ENCODE measurements at places on chromosomes 11 and 22.

- DNase-seq: no peak
Measured at GRCh38 chr22:42855211-42855610, 1.9 kb downstream of the ARFGAP3 start.

- no peak for DNase-seq
Measured at GRCh38 chr11:8318536-8318935, 54.9 kb upstream of the LMO1 start.

DNA sequence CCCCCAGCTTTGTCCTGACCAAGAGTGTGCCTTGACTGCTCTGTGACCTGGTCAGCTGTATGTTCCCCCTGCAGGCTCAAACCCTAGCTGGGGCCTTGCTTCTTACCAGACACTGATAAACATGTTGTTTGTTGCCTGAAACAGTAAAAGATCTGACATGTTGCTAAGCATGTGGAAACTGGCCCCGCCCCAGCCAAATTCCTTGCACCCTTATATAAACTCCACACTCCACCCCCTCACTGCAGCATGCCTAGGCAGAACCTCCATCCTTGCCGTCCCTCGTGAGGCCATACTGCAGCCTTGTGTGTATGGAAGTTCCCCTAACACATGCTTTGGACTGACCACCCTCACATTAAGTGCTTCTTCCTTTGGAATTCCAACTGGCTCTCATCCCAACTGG lies 27.3 kb downstream of the LRRC74B start:
- DNase-seq: no peak

DNA sequence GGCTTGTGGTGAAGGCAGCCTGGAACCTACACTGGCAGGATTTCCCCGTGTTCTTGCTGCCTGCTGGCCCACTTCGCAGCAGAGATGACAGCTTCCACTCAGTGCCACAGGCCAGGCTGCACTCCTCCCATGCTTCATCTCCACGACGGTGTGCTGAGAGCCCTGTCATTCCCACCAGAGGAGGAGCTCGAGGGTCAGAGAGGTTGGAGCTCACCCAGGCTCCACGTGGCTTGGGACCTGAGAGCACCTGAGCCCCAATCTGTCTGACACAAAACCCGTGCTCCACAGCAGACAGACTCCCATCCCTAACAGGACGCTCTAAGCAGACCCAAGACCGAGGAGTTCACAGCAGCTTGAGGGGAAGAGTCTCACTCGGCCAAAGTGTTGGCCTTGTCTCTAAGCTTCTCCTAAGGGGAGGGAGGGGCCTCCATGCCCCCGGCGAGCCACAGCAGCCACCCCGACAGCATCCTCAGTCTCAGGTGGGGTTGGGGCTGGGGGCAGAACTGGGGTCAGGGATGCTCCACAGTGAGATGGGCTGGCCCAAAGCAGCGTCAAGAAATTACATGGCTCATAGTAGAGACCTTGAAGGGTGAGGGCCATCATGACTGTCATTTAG lies 10.7 kb downstream of the LRFN4 start:
- DNase-seq: no peak

DNA sequence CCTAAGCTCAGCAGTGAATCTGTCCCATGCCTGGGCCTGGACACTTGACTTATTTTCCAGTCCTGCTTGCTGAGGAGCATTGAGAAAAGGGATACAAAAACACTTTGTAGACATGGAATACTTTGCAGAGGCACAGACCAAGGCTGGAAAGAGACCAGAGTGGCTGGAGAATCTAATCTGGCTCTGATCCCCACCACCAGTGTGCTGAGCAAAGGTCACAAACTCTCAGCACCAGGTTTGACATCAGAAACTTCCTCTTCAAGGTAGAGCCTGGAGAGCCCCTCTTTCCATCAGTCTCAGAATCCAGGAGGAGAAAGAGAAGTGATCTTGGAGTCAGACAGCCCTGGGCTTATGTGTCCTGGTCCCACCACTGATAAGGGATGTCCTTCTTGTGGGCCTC lies 53.5 kb downstream of the ISX start:
- DNase-seq: no peak

DNA sequence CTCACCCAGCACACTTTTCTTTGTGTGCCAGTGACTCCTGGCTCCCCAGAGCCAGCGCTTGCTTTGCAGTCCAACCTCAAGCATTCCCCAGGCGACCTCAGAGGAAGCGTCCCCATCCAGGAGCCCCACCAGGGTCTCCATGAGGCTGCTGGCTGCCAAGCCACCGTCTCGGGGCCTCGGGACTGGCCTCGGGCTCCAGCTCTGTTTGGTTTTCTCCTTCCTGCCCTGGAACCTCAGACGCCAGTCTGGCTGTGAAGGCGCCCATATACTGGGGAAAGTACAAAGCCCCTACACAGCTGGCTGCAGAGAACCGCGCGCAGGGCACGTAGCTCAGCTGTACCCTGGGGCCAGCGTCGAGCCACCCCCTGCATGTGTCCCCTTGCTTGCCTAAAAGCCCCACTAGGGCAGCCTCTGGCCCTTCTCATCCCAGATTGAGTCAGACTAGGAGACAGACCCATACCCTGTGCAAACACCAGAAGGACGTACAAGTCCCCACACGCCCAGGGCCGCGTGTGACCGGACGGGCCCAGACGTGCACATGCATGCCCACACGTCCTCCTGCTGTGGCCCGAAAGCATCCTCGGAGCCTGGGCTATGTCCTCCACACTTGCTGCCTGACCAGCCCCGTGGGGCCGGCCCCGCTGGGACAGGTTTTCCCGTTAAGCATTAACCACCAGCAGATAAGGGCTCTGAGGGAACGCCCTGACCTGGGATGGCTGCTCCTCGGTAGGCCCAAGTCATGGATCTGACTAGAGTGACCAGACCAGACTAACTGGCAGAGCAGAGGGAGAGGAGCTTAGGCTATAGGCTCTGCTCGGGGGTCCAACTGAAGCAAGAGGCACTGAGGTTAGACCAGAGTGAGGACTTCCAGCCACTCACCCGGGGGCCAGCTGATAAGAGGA lies 4.2 kb upstream of the SYT8 start:
- no peak for DNase-seq

GRCh38 chr11:15117751-15118150 lies 3.0 kb downstream of the INSC start:
- no peak for DNase-seq

DNA sequence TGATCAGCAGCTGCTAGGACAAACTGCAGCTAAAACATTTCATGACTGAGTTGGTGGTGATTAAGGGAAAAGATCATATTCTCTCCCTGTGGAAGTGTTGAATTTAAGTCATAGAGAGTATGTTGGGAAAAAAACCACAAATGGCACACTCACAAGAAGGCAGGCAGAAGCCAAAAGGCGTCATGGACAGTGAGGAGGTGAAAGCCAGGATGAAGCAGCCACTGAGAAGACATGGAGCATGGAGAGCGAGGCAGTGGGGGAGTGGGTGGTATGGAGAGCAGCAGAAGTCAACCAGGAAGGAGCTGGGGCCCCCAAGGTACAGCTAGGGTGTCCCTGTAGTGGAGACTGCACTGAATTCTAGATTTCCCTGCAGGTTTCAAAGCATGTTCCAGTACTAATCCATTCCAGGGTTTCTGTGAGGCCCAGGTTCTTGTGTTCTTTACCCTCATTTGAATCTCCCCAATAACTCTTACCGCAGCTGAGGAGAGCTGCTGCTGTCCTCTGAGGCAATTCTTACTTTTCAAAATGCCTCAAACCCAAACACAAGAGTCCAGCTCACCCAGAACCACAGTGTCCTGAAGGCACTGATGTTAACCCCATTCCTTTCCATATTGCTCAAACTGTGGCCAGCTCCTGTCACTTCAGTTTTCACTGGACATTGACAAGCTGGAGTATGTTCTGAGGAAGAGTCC lies 191.8 kb upstream of the E2F8 start:
- no peak for DNase-seq

DNA sequence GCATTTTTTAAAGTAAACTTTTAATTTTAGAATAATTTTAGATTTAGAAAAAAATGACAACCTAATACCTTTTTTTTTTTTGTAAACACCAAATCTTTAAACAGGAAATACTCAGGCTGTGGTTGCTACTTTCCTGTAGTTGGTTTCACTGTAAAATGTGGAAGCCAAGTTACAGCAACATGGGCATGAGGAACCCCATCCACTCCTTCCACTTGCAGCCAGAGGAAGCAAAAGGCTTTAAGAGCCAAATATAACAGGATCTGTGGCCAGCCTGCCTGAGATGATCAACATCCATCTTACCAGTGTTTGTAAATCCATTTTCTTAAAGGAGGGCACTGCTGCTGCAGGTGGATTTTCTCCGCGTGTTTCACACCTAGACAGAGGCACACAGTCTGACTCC lies 66.2 kb downstream of the TNRC6B start:
- no peak for DNase-seq

DNA sequence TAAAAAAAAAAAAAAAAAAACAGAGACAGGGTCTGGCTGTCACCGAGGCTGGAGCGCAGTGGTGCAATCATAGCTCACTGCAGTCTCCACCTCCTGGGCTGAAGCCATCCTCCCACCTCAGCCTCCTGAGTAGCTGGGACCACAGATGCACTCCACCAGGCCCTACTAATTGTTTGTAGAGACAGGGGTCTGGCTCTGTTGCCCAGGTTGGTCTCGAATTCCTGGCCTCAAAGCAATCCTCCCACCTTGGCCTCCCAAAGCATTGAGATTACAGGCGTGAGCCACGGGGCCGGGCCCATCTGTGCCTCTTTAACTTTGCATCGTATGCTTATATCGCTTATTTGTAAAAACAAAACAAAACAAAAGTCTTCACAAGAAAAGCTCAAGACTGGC lies 3.1 kb downstream of the CPT1A start:
- no peak for DNase-seq

DNA sequence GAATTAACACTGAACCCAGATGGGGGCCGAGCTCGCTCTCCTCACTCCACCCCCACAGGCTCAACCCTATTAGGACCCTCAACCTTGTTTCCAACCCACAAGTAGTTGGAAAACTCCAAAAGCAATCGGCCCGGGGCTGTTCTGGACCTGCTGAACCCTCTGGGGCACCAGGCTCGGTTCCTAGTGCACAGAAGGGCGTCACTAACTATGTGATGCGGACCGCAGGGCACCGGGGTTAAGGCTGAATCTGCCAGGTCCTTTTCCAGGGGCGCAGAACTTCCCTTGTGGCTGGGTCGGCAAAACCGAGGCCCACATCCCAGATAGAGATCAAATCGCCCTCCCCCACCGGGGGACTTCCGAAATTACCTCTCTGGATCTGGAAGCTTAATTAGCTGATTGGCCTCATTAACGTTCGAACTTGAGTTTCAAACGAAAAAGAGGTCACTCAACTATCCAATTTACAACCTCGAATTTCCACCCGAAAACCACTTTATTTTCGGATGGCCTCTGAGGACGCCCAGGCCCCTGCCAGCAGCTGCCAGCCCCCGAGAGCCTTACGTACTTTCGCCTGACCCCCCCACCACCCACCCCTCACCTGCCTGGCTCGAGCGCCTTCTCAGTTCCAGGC lies 1.7 kb downstream of the SHANK2 start:
- no peak for DNase-seq

DNA sequence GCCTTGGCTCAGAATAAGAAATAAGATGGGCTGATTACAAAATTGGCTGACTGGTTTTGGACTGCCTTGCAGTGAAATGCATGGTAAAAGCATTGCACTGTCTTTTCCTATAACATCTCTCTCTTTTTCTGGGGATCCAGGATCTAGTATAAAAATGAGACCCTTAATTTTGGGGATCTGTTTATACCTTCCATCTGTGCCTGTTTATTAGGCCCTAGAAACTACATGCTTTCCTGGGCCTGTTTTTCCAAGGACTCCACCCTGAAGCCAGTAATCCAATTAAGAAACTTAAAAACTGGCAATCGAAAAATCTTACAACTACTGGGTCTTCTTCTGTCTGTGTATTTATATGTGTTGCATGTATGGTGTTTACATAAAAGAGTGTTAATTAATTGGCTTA lies 14.5 kb downstream of the HORMAD2 start:
- no peak for DNase-seq

DNA sequence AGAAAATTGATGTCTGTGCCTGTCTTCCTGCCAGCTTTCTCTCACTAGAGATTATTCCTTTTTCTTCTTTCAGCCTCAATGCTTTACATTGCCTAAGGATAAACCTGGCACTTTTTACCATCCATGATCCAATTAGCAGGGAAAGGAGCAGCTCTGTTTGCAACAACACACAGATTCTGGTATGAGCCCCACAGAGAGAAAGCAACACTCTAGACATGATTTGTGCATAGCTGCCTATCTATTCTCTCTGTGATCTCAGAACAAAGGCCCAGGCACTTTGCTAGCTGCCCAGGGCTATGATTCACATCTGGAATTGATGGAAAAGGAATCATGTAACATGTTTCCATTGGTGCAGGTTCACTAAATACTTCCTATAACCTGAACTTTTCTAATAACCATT lies 685.0 kb downstream of the ETS1 start:
- DNase-seq: no peak

- no peak for DNase-seq
Measured at GRCh38 chr11:70303070-70303469, 32.6 kb downstream of the PPFIA1 start.

GRCh38 chr22:39431216-39431801 lies 25.5 kb upstream of the MGAT3 start:
- DNase-seq: no peak

GRCh38 chr11:48164836-48165235 lies 51.8 kb upstream of the OR4B1 start:
- DNase-seq: no peak

DNA sequence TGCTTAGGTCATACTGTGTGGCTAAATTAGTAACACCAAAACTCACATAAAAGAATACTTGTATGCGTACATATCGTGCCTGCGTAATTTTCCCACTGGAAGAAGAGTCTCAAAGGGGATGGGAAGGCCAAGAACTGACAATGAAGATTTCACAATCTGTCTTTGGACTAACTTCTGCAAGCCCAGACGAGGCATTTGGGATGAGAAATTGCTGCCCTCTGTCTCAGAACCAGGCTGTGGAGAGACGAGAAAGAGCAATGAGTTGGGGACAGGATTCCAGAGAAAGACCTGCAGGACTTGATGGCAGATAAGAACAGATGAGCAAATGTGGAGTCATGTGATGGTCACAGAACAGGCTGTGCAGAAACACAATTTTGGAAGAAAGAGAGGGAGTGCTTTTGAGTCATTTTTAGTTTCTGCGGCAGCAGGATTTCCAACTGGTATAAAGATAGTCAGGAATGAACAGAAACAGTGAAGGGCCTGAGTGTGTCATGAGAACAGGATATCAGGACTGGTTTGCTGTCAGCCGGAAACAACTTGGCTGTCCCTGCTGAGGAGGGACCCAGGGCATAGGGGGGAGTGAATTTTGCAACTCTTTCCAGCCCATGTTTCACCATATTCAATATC lies 82.7 kb upstream of the CTSC start:
- no peak for DNase-seq

DNA sequence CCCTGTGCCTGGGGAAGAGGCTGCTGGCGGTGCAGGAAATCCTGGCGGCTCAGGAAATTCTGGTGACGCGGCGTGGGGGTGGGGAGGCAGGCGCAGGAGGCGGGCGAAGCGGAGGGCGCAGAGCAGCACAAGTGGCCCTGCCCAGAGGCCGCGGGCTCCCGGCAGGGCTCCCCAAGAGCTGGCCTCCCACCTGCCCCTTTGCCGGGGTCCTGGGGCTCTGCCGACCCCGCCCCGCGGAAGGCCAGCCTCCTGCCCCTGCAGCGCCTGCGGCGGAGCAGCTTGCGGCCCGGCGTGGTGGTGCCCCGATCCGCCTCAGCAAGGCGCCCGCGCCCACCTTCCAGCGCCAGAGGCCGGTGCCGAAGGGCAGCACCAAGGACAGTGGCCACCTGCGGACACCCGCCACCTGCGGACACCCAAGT lies 100.2 kb upstream of the OR4C13 start:
- no peak for DNase-seq
